ENCODE measurements at places on chromosomes 1 and 21.
A peak's percentile ranks its signal among the peaks of the same experiment; 100 is the strongest.

DNA sequence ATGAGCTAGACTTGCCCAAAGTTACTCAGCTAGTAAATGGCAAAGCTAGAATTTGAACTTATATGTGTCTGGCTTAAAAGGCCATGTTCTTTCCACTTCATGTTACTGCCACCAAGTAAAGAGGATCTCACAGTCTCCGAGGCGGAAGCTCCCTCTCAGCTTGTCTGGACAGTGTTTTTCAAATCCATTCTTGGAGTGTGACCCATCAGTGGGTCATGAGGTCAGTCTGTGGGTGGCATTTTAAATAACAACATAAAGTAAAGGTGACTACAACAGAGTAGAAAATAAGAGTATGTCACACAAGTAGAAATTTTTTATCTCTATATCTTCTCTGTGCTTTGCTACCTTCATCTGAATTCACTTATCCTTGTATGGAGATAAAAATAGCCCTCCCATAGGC is 3.2 kb upstream of the HMGB4 start:
- no peak for DNase-seq

DNA sequence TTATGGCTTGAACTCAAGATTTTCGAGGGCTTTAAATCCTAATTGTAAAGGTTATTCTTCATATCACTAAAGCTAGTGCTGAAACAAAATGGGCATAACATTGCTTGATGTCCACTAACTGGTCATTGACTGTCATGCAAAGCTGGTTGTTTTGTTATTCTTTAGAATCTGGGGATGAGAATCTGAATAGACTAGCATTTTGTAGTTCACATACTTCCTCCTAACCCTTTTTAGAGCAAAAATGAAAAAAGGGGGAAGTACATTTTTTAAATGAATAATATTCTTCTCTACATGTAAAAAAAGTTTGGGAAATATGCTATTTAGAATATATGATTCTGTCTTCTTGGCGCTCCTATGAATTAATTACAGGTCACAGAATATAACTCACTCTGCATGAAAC is 72.2 kb upstream of the HMCN1 start:
- no peak for DNase-seq

DNA sequence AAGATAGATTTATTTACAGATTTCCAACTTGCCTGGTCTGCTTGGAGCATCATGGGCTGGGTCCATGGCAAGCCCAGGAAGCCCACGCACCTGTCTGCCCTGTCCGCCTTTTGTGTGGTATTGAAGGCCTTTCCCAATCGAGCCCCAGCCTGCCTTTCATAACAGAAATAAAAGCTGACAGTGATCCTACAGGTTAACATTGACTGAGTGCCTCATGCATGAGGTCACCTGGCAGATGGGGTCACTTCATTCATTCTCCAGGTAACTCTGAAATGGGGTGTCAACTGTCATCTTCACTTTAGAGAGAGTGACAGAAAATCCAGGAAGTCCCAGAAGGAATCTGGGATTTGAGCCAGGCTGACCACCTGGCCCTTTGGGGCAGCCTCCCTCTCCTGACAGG is 36.3 kb upstream of the CASZ1 start:
- DNase-seq, result no peak

DNA sequence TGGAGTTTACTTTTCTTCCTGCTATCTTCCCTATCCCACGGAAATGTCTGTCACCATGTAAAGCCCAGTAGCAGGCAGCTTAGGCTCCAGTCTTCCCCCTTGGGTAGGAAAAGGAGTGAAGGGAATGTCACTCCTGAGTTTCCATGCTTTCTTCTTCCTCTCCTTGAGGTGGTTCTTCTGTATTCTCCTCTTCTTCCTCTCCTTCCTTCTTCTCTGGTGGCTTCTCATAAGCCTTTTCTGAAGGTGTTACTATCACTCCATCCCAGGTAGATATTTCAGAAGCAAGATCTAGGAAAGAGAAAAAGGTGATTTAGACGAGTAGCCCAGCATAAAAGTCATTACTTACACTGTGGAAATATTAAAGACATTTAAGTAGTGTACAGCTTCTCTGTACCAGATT is 3.8 kb downstream of the SNAPIN start:
- no peak for DNase-seq

- peak; percentile 21 for DNase-seq
Measured at GRCh38 chr1:223363856-223364684, at the start of gene SUSD4. TSS of gene SUSD4 (minus strand) at chr1:223364176. CDS start at chr1:223363425, 751 bp downstream.

GRCh38 chr1:73800376-73800775 is 397.6 kb downstream of the LRRIQ3 start:
- DNase-seq, result no peak

DNA sequence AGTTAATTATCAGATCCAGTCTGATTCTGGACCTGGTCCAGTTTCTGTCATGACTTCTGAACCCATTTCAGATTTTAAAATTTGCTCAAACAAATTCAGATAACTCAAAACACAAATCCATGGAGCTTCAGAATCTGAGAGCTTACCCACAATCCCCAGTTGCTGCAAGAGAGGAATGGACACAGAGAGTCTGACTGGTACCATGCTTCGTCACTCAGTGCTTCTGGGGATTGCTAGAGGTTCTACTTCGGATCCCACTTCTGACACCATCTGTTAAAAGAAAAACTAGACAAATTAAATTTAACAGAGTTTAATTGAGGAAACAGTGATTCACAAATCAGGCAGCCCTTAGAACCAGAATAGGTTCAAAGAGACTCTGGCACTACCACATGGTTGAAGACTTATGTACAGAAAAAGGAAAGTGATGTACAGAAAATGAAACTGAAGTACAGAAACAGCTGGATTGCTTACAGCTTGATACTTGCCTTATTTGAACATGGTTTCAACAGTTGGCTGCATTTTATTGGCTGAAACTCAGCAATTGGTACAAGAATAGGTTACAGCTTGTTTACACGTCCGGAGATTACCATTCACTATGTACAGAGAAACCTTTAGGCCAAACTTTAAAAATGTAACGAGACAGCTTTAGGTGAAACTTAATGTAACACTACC is 60.7 kb upstream of the TEKT2 start:
- DNase-seq, result no peak

- DNase-seq, result no peak
Measured at GRCh38 chr1:7187112-7187493, 401.8 kb downstream of the CAMTA1 start.

- peak; percentile 32 for DNase-seq
Measured at GRCh38 chr1:222095606-222096475, 354.0 kb upstream of the DUSP10 start.

DNA sequence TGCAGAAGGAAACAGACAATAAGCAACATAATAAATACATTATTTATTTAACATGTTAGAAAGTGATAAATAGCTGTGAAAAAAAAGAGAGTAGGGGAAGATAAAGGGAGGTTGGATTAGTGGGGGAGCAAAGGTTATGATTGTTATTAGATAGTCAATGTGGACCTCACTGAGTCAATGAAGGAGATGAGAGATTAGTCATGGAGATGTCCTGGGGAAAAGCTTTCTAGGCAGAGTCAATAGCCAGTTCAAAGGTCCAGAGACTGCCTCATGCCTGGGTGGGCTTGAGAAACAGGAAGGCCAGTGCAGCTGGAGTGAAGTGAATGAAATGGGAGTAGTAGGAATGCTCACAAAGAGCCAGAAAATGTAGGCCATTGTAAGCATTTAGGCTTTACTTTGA is 187.1 kb upstream of the CACYBP start:
- DNase-seq, result no peak

DNA sequence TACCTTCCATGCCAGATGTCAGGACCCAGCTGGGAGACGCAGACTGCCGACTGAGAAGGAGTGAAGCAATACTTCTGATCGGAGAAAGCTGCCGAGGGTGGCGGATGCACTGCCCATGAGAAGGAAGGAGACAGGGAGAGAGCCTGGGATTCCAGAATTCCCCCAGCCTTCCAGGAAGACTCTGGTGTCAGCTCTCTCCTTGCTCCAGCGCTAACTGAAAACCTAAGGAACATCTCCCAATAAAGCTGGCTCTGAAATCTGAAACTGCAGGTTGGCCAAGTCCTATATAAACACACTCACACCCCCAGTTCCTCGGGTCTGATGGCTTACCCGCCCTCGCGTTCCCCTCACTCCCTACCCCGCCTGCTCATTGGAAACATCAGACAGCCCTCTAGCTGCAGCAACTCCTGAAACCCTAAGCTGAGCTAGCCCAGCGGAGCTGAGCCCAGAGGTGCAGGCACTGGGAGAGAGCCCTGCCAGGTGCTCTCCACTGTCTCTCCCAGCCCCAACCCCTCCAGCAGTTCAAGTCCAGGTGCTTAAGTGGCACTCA is 52.3 kb downstream of the PLEKHA6 start:
- DNase-seq, result no peak

DNA sequence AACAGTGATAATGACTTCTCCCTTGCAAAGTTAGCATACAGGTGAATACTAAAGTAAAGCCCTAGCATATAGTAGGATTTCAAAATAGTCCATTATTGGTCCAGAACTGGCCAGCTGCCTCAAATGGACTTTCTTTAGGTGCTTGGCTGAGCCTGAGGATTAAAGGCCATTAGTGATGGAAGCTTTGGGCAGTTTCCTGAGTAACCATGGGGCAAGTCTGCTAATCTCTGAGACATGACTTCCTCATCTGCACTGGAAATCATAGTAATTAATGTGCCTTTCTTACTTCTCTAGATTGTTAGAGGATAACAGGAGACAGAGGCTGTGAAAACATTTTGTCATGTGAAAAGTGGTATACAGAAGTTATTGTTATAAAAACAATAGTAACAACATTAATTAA is 156.5 kb upstream of the UBE2U start:
- no peak for DNase-seq

- no peak for DNase-seq
Measured at GRCh38 chr1:91761295-91761721, 124.6 kb downstream of the TGFBR3 start.

DNA sequence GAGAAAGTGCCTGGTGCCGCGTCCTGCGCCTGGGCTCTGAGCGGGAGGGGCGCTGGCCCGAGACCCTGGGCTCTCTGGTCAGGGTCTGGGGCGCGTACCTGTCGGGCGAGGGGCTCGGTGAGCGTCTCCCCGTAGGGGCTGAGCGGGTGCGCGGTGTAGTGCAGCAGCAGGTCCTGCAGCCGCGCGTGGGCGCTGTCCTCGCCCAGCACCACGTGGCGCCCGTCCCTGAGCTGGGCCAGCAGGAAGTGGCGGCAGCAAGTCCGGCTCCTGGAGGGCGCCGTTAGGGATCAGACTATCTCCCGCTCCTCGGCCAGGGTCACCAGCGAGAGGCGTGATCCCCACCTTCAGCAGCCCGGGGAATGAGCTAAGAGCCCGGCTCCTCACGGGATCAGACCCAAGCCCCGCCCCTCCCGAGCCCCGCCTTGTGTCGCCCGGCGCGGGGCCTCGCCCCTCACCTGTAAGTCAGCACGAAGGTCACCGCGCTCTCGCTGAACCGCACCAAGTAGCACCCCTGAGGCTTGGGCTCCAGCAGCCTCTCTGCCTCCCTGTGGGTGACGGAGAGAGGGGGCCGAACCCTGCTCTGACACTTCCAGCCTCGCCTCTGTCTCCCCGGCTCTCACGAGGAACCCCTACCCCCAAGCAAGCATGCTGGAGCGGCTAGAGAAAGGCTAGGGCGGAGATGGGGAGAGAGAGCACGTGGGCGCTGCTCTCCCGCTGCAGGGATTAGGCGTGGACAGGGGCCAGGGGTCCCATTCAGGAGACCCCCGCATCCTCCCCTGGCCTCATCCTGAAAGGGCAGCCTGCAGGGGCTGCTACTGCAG is 2.7 kb downstream of the SH2D2A start:
- peak; percentile 61 for DNase-seq

GRCh38 chr1:107936498-107937481 is 28.2 kb downstream of the VAV3 start:
- DNase-seq, result peak; percentile 46

DNA sequence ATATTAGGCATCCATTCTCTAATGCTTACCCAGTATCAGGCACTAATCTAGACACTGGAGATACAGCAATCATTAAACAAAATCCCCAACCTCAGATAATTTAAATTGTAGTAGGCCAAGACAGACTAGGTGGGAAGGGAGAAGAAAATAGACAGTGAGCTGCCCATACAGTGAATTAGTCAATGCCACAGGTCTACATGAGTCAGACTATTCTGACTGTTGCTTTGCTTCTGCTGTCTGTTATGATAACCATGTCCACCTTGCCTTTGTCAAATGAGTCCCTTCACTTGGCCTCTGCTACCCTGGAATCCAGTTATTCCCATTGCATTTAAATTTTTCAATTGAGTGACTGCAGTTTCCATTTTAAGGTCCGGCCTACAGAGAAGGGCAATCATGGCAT is 59.5 kb downstream of the PIK3R3 start:
- no peak for DNase-seq

DNA sequence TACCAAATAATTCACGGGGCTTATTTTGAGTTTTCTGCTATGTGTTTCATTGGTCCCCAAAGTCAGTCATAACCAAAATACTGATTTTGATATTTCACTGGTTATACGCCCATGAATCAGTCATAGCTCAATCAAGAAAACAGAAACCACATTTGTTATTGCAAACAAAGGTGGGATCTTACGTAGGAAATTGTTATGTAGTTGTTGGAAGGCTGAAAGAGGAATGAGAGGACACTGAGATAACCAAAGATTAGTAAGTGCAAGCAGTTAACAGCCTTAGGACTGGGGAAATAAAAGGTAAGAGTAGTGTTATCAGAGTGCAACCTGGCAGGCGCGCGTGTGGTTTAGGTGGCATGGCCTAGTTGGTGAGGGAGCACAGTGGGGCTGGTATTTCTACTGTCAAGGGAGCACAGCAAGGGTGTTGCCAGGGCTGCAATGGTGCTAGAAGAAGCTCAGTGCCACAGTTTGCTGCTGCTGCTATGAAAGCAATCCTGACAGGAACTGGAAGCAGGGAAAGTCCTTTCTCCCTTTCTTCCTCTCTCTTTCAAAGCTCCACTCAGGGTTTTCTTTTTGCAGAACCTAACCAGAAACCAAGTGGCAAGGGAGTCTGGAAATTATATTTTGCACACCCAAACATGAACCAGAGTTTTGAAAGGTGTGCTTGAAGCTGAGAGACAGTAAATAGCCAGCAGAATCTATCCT is 33.7 kb downstream of the RTCA start:
- DNase-seq, result no peak

DNA sequence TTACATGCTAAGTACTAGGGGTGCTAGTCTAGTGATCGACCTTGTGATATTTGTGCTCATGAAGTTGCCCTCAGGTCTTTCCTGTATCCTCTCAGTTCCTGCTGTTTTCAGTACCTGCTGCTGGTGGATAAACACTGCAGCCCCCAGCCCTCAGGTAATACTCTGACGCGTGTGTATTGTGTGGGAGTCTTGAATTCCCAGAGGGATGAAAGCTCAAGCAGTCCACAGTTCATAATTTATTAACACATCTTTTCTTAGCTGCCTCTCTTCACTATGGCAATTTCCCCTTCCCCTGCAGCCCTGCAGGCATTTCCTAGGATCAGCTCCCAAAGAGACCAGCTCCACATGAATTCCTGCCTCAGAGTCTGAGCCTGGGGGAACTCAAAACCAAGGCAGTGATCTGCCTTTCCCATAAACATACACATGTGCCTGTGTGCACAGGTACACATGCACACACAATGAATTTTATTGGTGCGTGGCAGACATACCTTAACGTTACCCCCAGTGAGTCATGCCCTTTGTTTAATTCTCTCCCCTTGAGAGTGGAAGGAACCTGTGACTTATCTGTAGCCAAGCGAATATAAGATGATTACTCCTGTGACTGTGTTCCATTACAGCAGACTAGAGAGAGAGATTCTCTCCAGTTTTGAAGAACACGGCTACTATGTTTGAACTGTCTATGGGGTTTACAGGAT is 14.1 kb upstream of the HMGCS2 start:
- no peak for DNase-seq

- no peak for DNase-seq
Measured at GRCh38 chr1:160499631-160500030, 23.4 kb downstream of the SLAMF6 start.

Data from stimulated activated CD4-positive, alpha-beta T cell treated with anti-CD3 and anti-CD28 coated beads, Interleukin-1b, Interleukin-23, amount 100 ng/mL, for 24 hours (primary cell).